ENCODE measurements at places on chromosomes 6 and 20.

DNA sequence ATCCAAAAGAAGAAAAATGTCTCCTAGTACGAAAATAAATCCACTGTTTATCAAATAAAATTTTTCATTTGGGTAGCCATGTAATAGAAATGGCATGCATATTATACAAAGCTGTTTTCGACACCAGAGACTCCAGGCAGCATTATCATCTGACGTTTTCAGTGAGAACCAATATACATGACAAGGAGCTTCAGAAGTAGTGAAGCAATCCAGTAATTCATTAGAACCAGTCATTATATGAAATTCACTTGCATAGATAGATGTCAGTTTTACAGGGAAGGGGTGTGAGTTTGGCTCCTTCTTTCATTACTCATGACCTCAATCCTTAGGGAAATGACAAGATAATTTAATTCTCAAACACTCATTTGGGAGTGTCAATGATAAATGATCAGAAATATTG is 14.7 kb downstream of the HTR1B start:
- no peak for DNase-seq

GRCh38 chr20:25498280-25498606 is 87.1 kb downstream of the NINL start:
- no peak for DNase-seq

DNA sequence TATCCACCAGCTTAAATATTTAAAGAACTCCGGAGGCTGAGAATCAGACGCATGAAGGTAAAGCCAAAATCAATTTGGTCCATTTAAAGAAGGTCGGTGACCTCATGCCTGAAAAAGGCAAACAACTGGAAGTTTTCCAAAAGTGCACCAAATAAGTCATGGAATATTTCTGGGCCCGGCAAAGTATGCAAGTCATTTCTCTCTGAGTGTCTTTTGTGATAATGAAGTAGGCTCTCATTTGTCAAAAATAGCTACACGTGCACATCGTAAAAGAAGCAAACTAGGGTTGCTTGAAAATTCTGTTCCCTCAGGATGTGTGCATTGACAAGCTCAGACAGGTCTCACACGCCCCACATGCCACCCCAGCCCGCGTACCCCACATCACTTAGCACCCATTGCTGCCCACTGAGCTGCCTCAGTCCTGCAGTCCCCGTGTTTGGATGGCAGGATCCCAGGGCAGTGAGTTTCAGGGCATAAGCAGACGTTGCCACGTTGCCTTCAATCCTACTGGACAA is 20.5 kb upstream of the PYGB start:
- no peak for DNase-seq

GRCh38 chr20:24421071-24421470 is 48.4 kb upstream of the SYNDIG1 start:
- no peak for DNase-seq

DNA sequence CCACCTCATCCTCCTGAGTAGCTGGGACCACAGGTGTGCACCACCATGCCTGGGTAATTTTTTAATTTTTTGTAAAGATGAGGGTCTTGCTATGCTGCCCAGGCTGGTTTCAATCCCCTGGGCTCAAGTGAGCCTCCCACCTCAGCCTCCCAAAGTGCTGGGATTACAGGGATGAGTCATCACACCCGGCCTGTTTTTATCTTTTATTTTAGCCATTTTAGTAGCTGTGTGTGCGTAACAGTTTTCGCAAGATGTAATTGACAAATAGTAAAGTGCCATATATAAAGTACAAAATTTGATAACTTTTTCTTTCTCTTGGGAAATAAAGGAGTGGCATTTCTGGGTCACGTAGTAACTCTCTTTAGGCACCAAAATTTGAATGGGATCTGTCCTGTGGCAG is 21.4 kb downstream of the SNAI1 start:
- no peak for DNase-seq

GRCh38 chr6:157649311-157650260 is 173.5 kb upstream of the SNX9 start:
- DNase-seq, result no peak

DNA sequence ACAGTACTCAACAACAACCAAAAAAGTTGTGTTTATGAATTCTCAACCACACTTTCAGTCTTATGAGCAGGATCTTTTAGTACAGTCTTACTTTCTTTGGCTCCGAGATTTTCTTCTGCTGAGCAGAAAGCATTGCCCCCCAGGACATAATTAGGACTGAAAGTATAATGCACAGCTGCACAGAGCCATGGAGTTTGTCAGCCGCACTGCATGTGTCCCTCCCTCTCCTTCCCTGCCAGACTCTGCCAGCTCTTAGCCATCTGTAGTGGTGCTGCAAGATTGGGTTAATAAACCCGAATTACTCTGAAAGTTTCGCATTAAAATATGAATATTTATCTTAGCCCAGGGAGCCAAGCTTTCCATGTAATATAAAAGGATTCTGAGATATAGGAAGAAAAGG is 179.6 kb upstream of the PTCHD4 start:
- DNase-seq, result no peak

GRCh38 chr6:106122938-106123656 is 37.0 kb downstream of the PRDM1 start:
- DNase-seq, result no peak

DNA sequence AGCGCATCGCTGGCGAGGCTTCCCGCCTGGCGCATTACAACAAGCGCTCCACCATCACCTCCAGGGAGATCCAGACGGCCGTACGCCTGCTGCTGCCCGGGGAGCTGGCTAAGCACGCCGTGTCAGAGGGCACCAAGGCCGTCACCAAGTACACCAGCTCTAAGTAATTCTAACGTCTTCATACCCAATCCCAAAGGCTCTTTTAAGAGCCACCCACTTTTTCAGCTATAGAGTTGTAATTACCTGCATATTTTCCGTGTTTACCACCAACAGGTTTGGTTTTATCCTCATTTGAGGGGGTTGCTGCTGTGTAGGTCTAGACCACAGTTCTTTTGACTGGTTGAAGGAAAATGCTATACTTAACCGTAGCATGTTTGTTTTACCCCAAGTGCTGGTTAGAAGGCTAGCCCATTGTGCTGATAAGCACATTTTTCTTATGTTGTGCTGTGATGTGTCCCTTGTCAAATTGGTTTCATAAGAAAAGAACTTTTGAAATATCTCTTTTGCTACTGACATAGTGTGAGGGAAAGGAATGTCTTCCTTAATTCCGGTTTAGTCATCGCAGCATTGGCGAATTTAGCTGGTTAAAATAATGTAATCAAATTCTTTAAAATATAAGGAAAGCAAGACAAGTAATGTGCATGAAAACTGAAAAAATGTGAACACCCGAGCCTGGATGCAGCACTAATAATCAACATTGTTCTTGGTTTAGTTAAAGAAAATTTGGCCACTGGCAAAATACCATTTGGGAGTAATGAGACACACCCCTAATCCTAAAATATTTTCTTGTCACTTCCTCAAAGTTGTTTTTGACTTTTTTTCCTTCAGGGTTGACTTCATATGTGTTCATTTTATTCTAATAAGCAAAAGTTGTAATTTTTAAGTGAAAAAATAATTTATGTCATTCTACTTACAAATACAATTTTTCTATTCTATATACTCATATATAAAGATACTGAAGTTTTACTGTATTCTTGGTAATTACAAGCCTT is 112.8 kb downstream of the HFE start:
- no peak for DNase-seq

DNA sequence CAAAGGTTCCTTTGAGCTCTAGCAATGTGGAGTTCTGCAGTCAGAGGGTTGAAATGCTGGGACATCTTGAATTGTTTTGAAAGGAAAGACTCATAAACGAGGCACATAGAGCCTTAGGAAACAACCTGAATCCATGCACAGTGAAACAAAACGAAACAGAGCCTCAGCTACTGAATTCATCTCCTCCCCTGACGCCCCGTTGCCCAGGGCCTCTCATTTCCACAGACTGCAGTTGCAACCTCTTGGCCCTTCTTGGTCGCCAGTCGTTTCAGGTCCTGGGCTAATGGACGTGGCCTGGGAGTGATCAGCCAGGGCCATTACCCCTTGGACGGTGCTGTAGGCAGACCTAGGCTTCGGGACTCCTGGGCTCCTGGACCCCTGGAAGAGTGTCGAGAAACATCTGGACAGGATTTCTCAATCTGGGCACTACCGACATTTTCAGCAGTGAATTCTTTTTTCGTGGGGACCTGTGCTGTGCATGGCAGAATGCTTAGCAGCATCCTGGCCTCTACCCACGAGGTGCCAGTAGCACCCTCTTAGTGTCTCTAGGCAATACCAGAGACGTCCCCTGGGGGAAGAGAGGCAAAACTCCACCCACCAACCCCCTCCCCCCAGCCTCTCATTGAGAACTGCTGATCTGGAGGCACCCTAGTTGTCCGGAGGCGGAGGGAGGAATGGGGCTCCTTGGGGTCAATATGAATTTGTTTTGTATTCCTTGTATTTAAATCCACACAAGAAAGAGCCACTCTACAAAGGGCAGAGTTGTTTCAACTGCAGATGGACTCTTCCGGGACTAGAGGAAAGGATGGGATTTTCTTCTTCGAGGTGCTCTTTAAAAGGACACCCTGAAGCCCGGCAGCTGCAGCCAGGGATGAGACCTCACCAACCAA is 50.2 kb downstream of the TMEM242 start:
- DNase-seq, result no peak

GRCh38 chr6:44035621-44036020 is 91.6 kb downstream of the MRPL14 start:
- no peak for DNase-seq

DNA sequence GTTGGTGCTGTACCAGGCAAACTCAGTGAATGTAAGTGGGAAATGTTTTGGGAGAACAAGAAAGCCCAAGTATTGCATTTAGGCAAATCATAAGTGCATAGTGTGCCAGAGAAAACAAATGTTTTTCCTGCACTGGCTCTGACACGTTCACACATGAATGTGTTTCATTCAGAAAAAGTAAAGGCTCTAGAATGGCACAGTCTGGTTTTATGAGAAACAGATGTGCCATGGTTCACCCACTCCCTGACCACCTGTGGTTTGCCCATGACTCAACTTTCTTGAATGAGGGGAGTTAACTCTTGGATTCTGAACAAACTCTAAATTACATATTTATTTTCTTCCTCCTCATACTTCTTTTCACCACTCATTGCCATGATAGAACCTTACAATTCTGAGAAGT is 126.9 kb downstream of the KCNQ5 start:
- DNase-seq, result peak; percentile 42

GRCh38 chr20:46176739-46177378 is 58.7 kb downstream of the CD40 start:
- no peak for DNase-seq

DNA sequence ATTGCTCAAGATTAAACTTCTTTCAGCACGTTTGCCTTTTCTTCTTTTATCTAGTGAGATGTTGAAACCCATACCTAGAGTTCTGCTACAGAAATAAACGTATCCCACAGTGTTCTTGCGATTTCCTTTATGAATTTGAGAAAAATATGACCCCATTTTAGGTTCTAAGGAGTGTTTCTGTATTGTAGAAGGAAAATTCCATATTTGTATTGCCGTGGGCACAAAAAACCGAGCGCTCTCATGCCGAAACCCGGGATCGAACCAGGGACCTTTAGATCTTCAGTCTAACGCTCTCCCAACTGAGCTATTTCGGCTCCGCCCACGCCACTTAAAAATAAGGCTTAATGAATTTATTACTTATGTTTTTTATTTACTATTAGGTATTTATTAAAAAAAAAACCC is 23.7 kb downstream of the ZNF311 start:
- peak; percentile 12 for DNase-seq

DNA sequence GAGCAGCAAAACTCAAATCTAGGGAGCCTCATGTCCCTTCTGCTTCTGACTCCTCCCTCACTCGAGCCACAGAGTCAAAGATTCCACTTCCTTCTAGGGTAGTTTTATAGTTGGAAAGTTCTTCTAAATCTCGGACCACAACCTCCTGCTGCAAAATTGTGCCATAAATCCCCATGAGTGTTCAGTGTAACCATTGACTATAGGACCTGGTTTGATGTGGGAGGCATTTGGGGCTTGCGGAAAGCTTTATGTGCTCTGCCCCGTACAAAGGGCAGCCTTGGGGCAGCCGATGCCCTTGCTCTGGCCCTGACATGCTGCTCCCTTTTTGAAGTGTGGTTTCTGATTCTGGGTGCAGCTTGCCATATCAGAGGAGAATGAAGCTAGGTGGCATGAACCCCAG is 43.6 kb upstream of the IER3 start:
- DNase-seq, result no peak

- DNase-seq, result peak; percentile 90
These were observed 304.4 kb downstream of the PREX1 start for GRCh38 chr20:48523191-48523995.

GRCh38 chr6:137910424-137910834 is 43.4 kb downstream of the TNFAIP3 start:
- DNase-seq, result no peak

DNA sequence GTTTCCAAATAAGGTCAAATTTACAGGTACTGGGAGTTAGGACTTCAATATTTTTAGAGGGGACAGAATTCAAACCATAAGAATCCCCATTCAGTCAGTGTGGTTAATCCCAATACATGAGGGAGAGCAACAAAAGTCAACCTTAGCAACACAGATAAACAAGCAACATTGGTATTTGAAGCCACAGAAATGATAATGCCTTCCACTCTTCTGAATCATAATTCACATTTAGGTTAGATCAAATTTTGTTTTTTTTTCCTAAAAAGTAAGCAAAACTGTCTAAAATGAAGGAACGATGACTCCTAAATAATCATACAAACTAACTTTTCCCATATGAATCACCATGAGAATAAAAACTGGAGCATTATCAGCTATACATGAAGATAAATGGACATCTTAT is 246.0 kb upstream of the TENT5A start:
- DNase-seq, result no peak

DNA sequence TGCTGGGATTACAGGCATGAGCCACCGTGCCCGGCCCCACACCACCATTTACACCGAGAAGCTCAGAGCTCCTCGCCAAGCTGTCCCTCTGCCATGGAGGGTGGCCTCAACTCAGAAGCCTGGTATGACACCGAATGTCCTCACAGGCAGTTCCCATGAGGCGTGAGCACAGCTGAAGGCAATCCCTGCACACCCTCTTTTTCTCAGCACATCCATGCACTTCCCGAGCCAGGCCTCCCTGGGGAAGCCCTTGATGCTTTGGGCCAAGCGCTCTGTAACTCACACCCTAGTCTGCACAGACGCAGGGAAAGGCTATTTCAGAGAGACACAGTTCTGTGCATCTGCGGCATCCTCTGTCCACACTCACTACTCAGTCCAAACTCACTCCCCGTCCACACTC is 18.4 kb downstream of the THBS2 start:
- DNase-seq, result no peak

DNA sequence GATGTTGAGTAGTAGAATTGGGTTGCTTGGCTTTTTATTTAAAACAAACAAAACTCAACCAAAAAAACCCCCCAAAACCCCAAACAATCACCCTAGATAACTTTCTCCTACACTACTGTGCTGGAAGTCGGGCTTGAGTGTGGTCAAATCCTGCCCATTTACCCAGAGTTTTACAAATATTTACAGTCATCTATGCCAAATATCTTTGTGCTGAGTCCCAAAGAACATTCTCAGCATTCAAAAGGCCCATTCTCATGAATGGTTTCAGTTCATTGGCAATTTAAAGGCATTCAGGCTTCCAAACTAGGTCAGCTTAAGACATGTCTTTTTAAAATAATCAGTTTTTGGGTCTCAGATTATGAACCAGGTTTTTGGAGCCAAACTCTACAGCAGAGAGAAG is 1.8 kb downstream of the RNF144B start:
- no peak for DNase-seq

- DNase-seq, result no peak
These were observed 115.4 kb downstream of the FRK start for GRCh38 chr6:115945306-115945705.
